ENCODE measurements at places on chromosomes 11 and 22.

DNA sequence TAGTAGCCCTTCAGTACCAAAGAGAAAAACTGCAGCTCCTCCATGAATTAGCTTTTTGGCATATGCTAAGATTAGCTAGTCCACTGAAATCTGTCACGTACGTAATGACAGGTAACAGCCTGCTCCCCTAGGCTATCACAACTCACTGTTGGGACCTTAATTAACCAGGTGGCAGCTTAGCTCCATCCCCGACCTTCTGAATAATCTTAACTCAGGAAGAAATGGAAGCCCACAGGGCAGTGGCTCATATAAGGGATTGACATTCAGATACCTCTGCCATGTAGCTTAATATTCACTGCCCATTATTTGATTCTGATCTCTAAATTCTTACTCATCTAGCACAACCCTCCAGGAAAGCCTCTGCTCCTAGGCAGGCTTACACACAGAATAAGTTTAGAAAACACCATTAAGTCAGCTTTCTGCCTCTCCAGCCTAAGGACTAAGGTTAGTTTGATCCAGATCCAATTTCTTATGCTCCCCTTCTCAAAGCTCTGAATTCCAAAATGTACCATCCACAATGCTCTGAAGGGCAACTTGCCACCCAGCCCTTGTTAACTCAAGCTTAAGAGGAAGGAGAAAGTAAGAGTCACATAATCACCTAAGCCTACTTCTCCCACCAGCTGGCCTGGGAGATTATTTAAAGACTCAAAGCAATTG is 5.0 kb downstream of the HSPA8 start:
- DNase-seq, result no peak

- no peak for DNase-seq
These were observed 60.7 kb downstream of the GLYATL1 start for GRCh38 chr11:59000003-59000402.

DNA sequence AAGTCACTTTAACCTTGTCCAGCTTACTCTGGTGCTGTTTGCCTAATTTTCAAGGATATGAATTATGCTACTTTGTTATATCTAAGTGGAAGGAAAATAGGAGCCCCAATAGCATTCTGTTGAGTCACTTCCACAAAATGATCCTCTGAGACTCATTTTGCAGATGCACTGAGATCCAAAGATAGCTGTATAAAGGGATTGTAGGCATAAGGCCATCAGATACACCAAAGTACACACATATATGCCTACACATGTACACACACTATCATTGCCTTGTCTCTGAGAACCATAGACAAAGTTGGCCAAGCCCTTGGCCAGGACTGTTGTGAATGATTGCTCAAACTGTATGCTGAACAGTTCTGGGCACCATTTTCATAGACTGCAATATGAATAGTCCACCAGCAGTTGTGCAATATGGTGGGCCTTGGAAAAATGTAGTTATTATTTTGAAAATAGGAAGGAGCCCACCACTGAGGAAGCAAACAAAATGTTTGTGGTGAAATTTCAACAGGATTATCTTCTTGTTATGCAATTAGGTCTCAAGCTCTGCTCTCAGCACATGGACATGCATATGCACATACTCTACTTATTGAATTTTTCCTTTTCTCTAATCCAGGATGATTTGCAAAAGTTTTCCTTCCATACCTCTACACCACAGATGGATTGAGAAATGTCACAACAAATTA is 186.0 kb upstream of the CTSC start:
- peak; percentile 10 for DNase-seq

GRCh38 chr22:28410050-28410816 is 269.4 kb downstream of the TTC28 start:
- no peak for DNase-seq

- DNase-seq, result no peak
These were observed 51.0 kb downstream of the ALX4 start for GRCh38 chr11:44258839-44259420.

GRCh38 chr11:92050305-92050704 is 174.3 kb upstream of the FAT3 start:
- no peak for DNase-seq

Data from HTR-8/SVneo (cell line).